Mesenchymal stem cell (in vitro differentiated cells and primary cell): ENCODE measurements at places on chromosomes 7 and 10.

- peak; percentile 81 for DNase-seq
Observed at GRCh38 chr10:72328045-72328828, 26.5 kb downstream of the DNAJB12 start.

DNA sequence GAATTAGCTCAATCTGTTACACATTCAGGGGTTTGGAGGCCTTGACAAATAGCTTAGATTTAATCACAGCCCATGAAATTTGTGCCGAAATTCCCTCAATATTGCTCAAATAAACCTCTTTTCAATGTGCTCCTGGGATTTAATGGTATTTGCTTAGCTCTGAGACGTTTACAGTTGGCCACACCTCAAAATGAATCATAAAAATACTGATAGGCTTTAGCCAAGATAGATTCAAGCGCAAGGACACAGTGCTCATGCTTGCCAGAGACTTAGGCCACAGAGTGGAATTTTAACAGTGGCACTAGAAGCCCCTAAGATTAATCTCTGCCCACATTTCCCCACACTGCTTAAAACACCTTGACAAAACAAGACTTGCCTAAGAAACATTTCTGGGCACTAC lies 2.3 kb upstream of the SEMA3C start:
- no peak for DNase-seq

GRCh38 chr10:17007418-17007770 lies 122.2 kb downstream of the CUBN start:
- DNase-seq = peak; percentile 61

DNA sequence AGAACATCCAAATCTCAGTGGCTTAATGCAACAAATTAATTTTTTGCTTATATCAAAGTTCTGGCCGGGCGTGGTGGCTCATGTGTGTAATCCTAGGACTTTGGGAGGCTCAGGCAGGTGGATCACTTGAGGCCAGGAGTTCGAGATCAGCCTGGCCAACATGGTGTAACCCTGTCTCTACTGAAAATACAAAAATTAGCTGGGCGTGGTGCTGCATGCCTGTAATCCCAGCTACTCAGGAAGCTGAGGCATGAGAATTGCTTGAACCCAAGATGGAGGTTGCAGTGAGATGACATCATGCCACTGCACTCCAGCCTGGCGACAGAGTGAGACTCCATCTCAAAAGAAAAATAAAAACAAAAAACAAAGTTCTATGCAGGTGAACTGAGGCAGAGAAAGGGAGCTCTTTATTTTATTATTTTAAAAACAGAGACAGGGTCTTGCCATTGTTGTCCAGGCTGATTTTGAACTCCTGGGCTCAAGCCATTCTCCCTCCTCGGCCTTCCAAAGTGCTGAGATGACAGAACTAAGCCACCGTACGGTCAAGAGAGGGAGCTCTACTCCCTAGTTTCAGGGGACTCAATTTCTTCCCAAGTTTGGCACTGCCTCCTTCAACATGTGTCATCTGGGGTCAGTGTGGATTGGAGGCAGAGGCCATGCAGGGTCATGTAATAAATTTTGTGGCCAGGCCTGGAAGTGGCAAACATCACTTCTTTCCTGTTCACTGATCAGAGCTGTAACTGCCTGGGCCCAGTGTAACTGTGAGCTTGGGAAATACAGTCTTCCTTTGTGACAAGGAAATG lies 2.4 kb downstream of the ADCK2 start:
- peak; percentile 70 for DNase-seq
